ENCODE measurements at places on chromosomes 5 and 9.

GRCh38 chr5:144698484-144698883, 527.8 kb downstream of the KCTD16 start:
- no peak for DNase-seq

DNA sequence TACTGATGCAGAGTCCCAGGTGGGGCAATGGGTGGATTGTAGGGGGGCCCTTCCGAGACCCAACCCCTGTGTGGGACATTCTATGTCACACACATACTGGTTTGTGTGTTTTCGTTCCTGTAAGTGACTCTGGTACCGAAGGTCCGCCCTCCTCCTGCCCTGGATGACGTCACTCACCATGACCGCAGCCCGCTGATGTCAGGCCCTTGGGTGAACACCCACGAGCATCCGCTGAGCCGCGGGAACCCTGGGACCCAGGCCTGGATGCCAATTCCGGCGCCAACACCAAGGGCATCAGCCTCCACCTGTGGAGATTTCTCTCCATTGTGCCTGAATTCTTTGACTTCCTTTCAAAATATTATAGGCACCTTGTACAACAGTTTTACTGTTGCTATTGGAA, 184.3 kb downstream of the MTRR start:
- DNase-seq, result no peak

DNA sequence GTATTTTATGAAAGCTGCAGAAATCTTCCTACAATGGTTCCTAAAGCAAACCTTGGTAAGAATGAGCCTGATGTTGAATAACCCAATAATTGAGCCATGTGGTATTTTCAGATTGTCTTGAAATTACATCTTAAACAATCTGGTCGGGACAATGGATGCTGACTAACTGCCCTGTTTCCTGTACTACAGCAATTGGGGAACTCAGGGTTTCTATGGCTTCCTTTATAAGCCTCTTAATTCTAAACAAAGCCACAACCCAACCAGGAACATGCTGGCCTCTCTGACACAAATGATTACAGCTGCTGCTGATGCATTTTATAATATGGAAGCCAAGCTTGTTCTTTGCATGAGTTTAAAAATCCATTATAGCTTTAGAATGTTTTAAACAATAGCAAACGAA, 30.2 kb downstream of the PTPN3 start:
- DNase-seq, result no peak

- DNase-seq, result no peak
Observed at GRCh38 chr5:73994963-73995362, 369.0 kb downstream of the ARHGEF28 start.

DNA sequence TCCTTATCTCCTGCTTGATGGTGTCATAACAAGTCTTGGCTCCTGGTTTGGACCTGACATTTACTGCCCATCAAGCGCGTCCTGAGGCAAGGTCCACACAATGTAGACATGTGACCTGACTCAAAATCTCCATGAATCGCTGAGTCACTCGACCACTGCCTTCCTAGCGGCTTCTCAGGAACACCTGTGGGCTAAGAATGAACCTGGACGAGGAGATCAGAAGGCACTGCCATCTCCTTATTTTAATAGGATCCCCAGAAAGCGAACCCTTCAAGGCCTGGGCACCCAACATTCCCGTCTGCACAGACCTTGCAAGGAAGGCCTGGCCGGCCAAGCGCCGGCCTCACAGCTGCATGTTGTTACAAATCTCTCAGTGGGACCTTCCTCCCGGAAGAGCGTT, 60.6 kb upstream of the IRX1 start:
- DNase-seq, result no peak
